ENCODE measurements at places on chromosomes 1 and 21.

GRCh38 chr1:248757784-248758195 is 2.2 kb upstream of the LYPD8 start:
- DNase-seq, result no peak

GRCh38 chr1:155860970-155861510 is 1.7 kb downstream of the SYT11 start:
- DNase-seq, result no peak

GRCh38 chr1:24186993-24187790 is at the start of gene IFNLR1:
IFNLR1 (minus strand) TSS chr1:24187289; CDS start chr1:24187248, 41 bp downstream.
- DNase-seq, result peak; percentile 55

DNA sequence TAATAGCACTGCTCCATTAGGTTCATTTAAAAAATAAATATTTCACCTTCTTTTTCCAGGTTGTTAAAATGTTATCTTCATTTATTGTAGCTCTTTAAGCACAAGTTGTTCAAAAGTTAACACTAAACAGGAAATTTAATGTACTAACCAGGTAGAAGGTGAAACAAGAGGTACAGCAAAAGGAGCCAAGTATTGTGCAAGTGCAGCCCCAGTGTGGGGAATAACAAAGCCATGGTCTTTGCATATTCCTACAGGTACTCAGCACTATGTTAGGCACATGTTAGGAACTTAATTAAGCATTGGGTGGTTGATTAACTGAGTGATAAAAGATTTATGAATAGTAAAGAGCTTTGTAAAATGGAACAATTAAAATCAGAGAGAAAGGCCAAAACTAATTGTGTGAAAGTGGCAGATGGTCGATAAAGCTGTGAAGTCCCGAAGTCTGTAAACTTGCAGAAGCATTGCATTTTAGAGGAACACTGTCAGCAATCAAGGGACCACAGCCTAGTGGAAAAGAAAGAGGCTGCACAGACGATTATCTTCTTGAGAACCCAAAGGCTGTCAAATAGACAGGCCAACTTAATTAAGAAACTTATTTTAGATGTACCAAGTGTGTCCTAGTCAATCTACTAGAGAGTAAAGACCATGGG is 185.8 kb downstream of the SLC44A5 start:
- no peak for DNase-seq

GRCh38 chr1:186093437-186093836 is 281.6 kb downstream of the TPR start:
- DNase-seq, result no peak

GRCh38 chr1:22402356-22403053 is 49.1 kb upstream of the ZBTB40 start:
- DNase-seq, result no peak

DNA sequence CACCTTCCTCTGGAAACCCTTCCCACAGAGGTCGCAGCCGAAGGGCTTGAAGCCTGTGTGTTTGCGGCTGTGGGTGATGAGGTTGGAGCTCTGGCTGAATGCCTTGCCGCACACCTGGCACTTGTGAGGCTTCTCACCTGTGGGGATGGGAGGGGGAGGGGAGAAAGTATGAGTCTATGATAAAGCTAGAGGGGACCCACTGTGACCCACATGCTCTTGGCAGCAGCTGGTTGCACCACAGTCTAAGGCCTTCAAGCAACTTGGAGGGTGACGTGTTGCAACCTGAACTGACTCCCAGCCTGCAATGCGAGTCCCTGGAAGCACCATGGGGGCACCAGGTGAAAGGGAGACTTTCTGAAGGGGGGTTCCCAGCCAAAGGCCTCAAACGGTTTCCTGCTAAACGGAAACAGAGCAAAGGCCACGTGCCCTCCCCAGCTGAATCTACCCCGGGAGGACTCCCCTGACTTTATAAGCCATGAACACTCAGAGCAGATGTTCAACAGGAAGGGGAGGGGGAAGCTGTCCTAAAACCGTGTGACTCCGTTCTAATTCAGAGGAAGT is 10.6 kb downstream of the GFI1 start:
- DNase-seq, result peak; percentile 27
